ENCODE measurements at places on chromosomes 7 and 10.

DNA sequence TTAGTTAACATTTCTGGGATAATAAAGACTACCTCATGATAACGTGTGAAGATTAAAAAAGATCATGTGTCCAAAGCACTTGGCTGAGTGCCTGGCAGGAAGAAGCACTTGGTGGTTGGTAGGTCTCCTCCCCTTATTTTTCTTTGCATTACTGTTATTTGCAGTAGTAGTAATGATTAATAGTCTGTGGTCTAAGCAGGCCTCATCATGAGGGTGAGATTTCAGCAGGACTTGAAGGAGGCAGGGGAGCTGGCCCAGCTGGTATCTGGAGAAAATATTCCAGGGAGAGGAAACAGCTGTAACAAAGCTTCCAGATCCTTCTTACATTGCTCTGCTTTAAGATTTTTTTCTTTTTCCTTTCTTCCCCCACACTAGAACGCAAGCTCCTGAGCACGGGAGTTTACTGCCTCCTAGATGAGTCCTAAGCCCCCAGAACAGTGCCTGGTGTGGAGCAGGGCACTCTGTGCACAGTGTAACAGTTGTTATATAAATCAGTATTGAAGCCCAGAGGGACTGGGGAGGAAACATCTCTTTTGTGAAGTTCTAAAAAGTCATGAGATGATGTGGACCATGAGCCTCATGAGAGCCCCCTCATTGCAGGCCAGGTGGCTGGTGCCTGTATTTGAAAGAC, 31.1 kb upstream of the RHEB start:
- DNase-seq, result no peak

DNA sequence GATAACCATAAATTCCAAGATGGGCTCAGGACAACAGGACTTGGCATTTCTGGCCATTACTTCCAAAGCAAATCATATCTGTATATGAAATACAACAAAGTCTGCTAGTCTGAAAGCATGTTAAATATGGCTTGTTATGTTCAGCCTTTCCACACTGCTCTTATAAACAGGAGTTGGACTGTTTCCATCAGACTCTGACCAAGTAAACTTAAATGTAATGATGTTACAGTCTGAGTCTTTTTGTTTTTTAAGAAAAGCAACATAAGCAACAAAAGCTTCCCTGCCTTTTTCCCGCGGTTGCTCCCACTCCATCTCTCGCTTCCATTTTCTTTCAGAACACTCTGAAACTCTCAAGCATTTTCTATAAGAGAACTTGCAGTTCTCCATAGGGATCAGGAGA, 8.1 kb upstream of the CDCA7L start:
- no peak for DNase-seq

DNA sequence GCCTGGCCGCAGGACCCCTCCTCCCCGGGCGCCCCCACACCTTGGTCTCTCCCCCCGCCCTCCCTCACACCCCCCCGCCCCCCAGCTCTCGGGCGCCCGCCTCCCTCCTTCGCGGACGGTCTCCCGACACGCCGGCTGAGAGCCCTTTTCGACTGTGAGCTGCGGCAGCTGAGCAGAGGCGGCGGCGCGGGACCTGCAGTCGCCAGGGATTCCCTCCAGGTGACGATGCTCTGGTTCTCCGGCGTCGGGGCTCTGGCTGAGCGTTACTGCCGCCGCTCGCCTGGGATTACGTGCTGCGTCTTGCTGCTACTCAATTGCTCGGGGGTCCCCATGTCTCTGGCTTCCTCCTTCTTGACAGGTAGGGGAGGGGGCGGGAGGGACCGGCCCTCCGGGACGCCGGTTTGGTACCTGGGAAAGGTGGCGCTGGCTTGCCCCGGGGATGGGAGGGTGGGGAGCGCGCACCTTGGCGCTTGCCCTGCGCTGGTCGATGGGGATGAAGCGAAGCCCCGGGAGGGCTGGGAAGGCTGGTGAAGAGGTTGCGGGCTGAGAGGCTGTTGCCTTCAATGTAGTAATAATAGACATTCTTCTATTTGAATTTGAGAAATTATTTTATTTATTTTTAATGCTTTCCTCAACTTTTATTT, at the start of gene BMPER:
Gene BMPER (plus strand): TSS at position 151 of the 644 bp plus-strand sequence. CDS start 75 bp downstream, at position 226.
- peak; percentile 69 for DNase-seq

GRCh38 chr10:78296785-78297184, 263.1 kb downstream of the RPS24 start:
- DNase-seq, result no peak
